ENCODE measurements at places on chromosomes 13 and 19.

- DNase-seq = peak; percentile 54
Observed at GRCh38 chr19:18340190-18340989, at the start of gene PGPEP1. Gene PGPEP1, plus strand, starts transcription at chr19:18340598. Its CDS starts 84 bp downstream, at chr19:18340682.

- no peak for DNase-seq
Observed at GRCh38 chr13:108345016-108345415, 75.5 kb downstream of the TNFSF13B start.

DNA sequence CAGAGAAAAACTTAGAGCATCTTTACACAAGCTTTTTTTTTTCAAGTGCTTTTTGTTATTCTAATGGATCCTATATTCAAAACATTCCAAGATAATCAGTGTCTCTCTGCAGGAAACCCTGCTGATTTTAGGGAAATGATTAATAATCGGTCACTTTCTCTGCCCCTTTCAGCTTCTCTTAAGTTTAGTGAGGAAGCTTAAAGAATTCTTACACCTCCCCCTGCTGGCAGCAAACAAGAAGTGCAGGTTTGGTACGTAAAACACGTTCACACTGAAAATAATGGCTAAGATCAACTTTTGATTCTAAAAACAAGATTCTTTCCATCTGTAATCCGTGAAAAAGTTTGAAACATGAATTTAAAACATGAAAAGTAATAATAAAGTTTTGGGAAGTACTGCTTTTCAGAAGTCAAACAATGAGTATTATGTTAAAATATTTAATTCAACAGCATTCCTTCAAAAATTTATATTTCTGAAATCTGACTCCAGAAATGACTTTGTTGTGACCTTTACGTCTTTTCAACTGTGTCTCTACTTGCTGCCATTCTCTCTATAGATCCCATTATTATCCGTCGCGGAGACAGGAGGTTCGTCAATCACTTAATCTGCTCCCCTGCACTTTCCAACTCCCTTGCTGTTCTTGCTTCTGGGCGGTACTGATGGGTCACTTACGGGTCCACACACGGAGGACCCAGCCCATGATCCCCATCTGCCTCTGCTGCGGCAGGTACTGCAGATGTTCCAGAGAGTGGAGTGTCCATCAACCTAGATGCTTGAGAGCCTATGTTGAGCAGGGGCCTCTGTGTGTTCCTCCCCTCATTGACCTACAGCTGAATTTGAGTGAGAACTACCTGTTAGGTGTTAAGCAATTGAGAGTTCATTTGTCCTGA is 203.1 kb upstream of the EDNRB start:
- peak; percentile 44 for DNase-seq

- no peak for DNase-seq
Observed at GRCh38 chr19:5445561-5446055, 9.6 kb upstream of the ZNRF4 start.

GRCh38 chr13:104657196-104657595 is 1591.0 kb upstream of the SLC10A2 start:
- no peak for DNase-seq

DNA sequence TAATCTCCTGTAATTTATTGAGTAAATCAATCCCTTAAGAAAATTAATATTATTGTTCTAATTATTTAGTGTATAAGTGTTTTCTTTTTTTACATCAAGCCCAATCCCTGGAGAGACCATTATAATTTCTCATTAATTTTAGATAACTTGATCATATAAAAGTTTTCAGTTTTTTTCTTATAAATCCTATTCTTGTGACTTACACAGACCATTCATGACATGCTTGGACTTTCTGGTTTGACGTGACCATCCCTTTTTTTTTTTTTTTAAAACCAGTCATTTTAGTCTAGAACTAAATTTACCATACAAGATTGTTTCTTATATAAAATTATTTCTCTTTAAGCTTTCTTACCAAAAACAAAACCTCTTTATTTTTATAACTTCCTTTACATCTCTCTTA is 5.4 kb upstream of the MTRF1 start:
- DNase-seq = no peak

DNA sequence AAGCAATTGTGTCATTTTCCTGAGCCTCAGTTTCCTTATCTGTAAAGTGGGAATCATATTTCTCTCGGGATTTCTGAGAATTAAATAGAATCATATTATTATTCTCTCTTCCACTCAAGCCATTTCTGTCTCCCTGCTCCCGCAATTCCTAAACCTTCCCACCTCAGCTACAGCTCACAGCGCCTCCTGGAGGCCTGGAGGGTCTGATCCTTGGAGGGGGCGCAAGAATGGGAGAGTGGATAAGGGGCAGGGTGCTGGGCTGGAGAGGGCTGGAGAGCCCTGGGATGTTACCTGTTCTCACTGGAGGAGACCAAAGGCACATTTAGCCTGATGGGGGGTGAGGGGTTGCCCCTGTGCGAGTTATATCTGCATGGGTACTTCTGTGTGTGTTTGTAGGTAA is 31.1 kb upstream of the CYP2S1 start:
- DNase-seq = no peak

DNA sequence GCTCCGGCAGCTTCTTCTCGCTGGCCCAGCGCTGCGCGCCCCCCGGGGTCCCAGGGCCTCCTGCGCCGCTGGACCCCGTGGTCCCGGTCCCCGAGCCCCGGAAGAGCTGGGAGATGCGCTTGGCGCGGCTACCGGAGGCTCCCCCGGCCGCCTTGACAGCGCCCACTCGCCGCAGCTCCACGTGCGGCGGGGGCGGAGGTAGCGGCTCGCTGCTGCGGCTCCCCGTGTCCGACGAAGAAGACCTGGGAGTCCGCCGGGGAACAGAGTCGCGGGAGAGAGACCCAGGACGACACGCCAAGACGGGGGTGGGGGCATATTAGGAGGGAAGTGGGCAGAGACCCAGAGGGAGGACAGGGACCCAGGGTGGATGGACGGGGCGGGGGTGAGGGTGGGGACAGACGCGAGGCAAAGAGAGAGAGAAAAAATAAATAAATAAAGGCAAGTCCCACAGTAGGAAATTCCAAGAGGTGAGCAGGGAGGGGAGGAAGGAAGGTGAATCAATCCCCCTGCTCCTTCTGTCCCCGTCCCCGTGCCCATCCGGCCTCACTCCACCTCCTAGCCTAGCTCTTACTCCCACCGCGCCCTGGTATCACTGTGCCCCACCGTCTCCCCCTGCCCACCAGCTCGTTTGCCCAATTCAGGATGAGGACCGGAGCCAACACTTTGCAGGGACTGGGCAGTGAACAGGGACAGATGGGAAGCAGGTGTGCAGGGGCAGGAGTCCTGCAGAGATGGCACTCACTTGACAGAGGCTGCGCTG is 826 bp downstream of the RASIP1 start:
- DNase-seq = no peak

- no peak for DNase-seq
Observed at GRCh38 chr13:25218019-25218418, 45.9 kb upstream of the AMER2 start.

DNA sequence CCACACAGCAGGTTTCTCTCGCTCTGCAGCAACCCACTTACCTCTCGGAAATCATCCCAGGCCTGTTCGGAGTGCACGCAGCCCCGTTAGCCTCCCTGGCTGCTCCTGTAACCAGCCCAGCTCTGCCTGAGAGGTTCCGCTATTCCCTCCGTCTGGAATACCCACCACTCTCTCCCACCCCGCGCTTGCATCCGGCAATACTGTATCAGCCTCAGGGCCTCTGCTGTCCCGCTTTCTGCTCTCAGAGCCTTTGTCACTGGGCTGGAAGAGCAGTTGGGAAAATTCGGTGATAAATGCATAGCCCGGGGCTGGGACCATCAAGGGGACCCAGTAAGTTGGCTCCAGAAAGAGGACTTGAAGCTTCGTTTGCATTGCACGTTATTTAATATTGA is 759 bp upstream of the TLE6 start:
- no peak for DNase-seq

GRCh38 chr19:3047496-3048189 is 14.7 kb downstream of the TLE5 start:
- DNase-seq = peak; percentile 56

DNA sequence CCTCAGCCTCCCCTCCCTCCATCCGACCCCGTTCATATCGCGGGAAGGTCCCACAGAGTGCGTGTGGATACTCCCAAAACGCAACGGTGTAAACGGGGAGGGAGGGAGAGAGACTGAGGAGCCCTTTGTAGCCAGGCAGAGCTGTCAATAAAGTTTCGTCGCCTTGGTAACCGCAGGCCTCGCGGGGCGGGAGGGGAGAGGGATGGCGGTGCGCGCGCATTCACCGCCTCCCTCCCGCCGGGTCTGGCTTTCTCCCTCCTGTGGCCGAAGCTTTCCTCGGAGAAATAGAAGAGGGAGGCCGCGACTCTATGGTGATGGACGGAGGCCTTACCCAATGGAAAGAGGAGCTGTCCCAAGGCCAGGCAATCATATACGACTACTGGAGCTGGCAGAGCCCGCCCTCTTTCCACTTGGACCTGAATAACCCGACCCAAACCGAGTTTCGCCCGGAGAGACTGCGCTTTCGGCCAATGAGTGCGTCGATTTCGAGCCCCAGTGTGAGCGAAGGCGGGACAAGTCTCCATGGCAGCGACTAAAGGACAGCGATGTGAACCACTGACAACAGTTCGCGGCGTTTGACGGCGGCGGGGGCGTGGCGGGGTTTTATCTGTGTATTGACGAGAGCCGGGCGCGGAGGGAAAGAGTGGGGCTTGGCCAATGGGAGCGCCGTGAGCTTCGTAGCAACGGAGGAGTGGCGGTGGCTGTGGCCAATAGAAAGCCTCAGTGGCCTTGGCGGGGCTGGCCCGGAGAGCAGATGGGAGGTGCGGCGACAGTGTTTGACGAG is at the start of gene KMT5C:
Gene KMT5C (plus strand): TSS at position 772 of the 784 bp plus-strand sequence. CDS start 2,061 bp downstream, outside the sequence.
- peak; percentile 100 for DNase-seq

- DNase-seq = no peak
Observed at GRCh38 chr13:19791953-19792537, 9.3 kb upstream of the PSPC1 start.

DNA sequence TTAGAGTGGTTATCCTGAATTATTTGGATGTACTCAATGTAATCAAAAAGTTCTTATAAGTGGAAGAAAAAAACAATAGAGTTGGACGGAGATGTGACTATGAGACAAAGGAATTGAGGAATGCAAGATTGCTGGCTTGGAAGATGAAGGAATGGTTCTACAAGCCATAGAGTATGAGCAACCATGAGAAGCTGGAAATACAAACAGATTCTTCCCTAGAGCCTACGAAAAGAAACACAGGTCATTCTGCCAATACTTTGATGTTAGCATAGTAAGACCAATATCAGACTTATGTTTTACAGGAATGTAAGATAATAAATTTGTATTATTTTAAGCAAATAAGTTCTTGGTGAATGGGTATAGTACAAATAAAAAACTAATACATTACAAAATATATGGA is 249.2 kb downstream of the DIAPH3 start:
- no peak for DNase-seq

- no peak for DNase-seq
Observed at GRCh38 chr13:78152415-78152814, 233.8 kb upstream of the EDNRB start.

DNA sequence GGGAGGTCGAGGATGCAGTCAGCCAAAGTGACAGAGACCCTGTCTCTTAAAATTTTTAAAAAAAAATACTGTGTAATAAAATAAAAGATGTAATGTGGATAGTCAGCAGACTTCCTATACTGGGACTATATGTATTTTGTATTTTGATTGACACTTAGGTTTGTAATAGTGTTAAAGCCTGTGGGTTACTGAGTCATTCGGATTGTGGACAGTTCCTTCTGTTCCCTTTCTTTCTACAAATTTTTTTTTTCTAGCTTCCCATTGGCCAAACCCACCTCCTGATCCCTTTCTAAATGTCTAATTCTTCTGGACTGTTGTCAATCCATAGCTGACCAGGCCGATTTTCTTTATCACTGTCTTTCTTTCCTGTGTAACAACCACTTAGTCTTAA is 108.0 kb downstream of the DNAJC3 start:
- no peak for DNase-seq

GRCh38 chr19:35109395-35110112 is 6.1 kb upstream of the FXYD3 start:
- DNase-seq = no peak

GRCh38 chr19:18107235-18107634 is 9.7 kb downstream of the MAST3 start:
- DNase-seq = no peak

- no peak for DNase-seq
Observed at GRCh38 chr13:34037636-34038540, 219.9 kb downstream of the RFC3 start.

GRCh38 chr13:94323764-94324758 is 155.4 kb downstream of the DCT start:
- no peak for DNase-seq

- no peak for DNase-seq
Observed at GRCh38 chr13:82224806-82225205, 1657.5 kb downstream of the SLITRK1 start.

GRCh38 chr19:7366701-7367420 is 18.1 kb downstream of the ARHGEF18 start:
- DNase-seq = peak; percentile 46

- DNase-seq = no peak
Observed at GRCh38 chr13:40169476-40169875, 497.0 kb downstream of the FOXO1 start.

DNA sequence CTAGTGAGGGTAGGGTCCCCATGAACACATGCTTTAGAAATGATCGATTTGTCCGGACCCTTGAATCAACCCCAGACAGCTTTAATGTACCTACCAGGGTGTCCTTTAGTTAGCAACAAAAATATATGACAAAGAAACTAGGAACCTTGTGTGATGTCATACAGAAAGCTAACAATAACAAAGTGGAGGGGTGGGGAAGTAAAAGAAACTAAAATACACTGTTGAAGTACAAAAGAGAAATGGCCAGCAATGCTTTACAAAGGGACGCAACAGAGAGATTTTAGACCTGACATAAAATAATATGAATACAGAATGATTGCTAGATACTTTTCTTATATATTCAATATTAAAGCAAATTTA is 40.0 kb downstream of the DZIP1 start:
- no peak for DNase-seq

GRCh38 chr13:111540486-111540885 is 220.0 kb downstream of the TEX29 start:
- DNase-seq = no peak

DNA sequence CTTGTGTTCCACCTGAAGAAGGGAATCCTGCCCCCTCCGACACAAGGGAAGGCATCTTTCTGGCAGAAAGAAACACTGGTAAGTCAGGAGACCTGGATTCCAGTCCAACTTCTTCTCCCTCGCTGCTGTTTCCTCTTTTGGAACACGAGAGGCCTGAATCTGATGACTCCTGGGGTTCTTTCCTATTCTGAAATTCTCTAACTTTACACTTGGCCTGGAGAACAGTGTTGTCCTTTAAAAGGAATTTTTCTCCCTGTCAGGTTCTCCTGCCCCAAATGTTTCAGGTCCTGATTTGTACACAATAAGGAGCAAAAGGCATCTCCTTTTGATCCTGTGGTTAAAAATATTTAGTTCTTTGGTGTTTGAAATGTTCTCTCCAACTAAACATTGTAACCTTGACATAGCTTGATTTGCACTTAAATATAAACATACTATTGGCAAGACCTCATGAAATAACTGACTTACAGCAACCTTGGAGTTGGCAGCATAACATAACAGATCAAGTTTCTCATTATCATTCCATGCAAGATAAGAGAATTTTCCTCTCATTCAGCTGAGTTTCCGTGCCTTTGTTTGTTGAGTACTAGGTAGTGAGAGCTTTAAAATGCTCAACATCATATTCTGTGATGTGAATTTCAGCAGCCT is 244.8 kb downstream of the COG6 start:
- no peak for DNase-seq

GRCh38 chr19:10991521-10992081 is 30.8 kb downstream of the SMARCA4 start:
- DNase-seq = no peak

- no peak for DNase-seq
Observed at GRCh38 chr13:84362777-84363176, 480.5 kb upstream of the SLITRK1 start.

GRCh38 chr13:46576762-46577161 is 23.8 kb downstream of the LRCH1 start:
- no peak for DNase-seq
